Stimulated activated CD4-positive, alpha-beta T cell treated with anti-CD3 and anti-CD28 coated beads, Interleukin-4, amount 100 ng/mL, for 48 hours (primary cell): ENCODE measurements at places on chromosomes 16 and 17.

GRCh38 chr16:57084257-57084770 is 8.1 kb upstream of the CPNE2 start:
- peak; percentile 56 for DNase-seq

DNA sequence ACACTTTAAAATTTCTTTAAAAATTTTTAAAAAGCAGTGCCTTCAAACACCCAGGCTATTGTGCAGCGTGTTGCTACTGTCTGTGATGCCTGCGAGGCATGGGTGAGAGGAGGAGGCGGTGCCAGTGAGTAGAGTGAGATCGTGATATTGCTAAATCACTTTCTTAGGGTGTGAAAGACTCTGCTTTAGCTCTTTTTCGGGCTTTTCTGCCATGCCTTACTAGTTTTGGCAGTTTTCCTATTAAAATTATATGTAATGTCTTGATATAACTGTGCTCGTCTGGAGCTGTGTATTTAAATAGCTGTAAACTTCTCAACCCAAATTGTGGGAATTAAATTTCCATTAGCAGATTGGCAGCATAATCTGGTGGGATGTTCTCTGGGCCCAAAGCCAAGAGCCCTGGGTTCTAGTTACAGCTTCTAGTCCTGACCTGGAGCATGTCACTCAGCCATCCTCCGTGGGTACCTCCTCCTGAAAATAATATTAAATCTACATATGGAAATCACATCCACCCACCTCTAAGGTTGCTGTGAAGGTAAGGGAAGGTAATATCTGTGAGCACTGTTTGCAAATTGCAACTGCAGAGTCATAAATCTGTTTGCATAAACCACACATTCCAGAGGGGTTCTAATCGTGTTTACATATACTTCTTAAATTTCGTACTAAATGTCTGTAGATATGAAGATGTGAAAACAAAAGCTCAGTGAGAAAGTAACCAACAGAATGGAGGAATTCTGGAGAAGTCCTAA is 264.3 kb upstream of the CACNG5 start:
- DNase-seq, result no peak

DNA sequence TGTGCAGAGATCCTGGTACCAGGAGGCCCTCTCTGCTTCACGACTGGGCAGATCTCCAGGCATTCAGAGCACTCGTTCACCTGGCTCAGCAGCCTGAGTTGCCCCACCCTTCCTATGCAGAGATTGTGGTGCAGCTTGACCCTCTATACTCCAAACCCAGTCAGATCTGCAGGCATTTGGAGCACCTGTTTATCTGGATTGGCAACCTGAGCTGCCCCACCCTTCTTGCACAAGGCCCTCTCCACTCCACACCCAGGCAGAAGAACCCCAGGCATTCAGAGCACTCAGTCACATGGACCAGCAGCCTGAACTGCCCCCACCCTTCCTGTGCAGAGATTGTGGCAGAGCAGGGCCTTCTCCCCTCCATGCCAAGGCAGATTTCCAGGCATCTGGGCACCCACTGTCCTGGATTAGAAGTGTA is 88.4 kb upstream of the CDH5 start:
- DNase-seq, result no peak

- peak; percentile 40 for DNase-seq
These were observed 26.1 kb upstream of the MLKL start for GRCh38 chr16:74726716-74727115.

GRCh38 chr17:75535119-75535537 is 9.6 kb downstream of the LLGL2 start:
- DNase-seq, result peak; percentile 33

DNA sequence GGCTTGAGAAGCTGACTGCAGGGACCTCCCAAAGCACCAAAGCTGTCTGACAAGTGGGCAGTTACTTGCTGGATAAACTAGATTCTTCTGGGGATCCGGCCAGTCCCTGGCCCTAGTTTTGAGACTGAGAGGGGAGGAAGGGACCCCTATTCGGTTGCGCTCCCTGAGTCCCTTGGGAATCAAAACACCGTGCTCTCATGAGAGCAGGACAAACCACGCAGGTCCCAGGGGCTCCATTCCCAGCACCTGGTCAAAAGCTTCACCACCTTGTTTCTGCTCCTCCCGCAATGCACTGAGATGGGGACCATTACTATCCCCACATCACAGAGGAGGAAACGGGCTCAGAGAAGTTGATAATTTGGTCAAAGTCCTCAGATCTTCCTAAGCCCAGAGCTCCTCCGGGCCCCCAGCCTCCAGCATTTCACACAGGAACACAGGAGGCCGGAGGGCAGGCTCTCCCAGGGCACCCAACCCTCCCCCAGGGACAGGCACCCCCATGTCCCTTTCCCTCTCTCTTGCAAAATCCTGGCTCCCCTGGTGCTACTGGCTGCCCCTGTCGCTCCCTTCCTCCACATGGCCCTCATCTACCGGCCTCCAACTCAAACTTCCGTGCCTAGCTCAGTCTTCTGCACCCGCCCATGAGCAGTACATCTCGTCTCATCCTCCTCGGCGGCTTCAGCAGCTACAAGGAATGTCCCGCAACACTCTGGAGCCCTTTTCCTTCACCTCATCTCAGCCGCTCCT is 3.3 kb downstream of the TRIM65 start:
- DNase-seq, result no peak

GRCh38 chr16:54847609-54848008 is 83.1 kb upstream of the IRX5 start:
- DNase-seq, result no peak

DNA sequence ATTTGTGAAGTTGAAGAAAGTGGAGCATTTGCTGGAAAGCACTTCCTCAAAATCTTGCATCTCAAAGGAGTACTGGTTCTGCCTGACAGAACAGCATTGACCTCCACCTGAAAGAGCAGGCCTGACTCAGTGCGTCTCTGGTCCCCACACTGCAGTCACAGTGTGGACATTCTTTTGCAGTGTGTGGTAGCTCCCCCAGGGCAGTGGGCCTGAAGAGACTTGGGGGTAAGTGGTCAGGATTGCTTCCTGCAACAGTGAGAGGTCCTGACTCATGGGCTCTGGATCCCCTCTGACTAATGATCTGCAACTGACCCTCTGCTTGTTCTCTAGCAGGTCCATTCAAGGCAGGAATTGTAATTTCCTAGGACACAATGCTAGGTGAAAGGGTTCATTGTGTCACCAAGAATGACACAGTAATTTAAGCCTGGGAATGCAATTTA is 204.9 kb upstream of the KCNJ16 start:
- no peak for DNase-seq

DNA sequence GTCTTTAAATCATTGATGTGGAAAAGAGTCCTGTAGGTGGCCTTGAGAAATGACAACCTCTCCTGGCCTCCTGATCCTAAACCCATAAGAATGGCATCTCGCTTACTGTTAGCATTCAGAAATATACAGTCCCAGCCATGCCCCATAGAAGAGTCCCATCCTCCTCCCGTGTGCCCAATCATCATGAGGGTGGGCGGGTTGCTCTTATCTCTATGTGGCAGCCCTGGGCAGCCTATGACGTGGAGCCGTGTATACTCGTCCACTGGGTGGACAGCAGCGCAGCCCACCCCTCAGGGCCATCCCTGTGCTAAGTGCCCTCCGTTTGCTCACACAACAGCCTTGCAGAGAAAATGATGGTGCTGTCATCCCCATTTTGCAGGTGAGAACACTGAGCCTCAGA is 105.3 kb downstream of the AMFR start:
- no peak for DNase-seq
